Body of pancreas (tissue), 4 donors: ENCODE measurements at places on chromosomes 4 and X. TPM values are rescaled to one million over a fixed set of nuclear protein-coding genes. Genes with fewer than 3 reads are reported as not detected.
A peak's percentile ranks its signal among the peaks of the same experiment; 100 is the strongest.

Gene HSD17B13
- 19.7 TPM for total RNA-seq

DNA sequence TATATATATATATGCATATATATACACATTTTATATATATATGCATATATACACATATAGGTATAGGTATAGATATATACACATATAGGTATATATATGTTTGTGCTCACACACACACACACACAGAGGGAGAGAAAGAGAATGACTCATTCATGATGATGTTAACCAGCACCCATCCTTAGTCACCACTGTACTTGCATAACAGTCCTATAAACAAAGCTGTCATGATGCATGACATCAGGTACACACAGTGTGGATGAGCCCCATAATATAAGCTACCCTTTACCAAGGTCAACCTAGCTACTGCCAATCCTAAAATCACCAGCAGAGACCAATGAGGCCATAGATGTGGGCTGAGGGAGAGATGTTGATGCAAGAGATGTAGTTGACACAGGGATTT is 1408.0 kb downstream of the RAPGEF2 start:
- no peak for DNase-seq

Gene CXorf65
- total RNA-seq = not detected

Gene PLAC8
- total RNA-seq = 2.6 TPM

- no peak for DNase-seq
Observed at GRCh38 chr4:48766131-48766792, 13.8 kb downstream of the FRYL start.

Gene MED28
- total RNA-seq = 8.8 TPM

Gene EBP
- total RNA-seq = 19.7 TPM

DNA sequence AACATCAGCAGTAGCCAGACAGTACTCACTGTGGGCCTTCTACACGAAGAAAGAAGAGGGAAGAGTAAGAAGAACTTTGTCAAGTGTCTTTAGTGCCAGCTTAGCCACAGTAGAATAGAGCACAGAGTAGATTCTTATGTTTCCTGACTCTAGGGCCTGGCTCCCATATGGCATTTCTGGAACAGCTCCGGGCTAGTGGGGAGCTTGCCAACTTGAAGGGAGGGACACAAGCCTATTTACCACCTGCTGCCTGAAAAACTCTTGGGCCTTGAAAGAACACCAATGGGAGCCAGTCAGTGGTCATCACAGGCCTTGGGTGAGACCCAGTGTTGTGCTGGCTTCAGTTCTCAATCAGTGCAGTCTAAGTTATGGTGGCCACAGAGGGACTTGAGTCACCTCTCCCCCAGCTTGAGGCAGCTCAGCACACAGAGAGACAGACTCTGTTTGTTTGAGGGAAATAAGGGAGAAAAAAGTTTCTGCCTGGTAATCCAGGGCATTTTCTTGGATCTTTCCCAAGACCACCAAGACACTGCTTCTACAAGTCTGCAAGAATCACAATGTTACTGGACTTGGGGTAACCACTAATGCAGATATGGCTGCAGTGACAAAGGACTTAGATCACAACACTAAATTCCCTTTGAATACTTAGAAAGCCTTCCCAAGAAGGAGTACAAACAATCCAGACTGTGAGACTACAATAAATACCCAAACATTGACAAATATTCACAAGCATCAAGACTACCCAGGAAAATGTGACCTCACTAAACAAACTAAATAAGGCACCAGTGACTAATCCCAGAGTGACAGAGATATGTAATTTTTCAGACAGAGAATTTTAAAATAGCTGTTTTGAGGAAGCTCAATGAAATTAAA is 261.0 kb upstream of the NDST3 start:
- no peak for DNase-seq

Gene EVC2
- total RNA-seq = 13.2 TPM

Gene SATL1
- total RNA-seq = not detected

Gene CITED1
- not detected for total RNA-seq

Gene ADH1C
- total RNA-seq = 38.9 TPM

Gene RPS6KA6
- 0.99 TPM for total RNA-seq

- DNase-seq = no peak
Observed at GRCh38 chr4:5895287-5895686, 2.4 kb upstream of the CRMP1 start.

DNA sequence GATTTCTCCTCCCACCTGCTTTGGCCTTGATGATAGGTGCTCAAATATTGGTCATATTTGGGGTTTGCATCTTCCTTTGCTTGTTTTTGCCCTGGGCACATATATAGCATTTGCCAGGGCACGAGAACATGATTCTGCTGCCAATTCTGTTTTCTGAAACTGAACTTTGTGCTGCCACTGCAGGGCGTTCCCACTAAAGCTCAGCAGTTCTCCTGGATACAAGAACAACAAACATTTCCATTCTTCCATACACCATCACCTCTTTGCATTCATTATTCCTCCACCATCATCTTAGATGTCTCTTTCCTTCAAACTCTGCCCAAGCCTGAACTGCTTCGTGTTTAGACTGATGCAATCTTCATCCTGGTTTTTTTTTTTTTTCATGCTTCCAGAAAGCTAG is 36.3 kb upstream of the GATB start:
- no peak for DNase-seq

DNA sequence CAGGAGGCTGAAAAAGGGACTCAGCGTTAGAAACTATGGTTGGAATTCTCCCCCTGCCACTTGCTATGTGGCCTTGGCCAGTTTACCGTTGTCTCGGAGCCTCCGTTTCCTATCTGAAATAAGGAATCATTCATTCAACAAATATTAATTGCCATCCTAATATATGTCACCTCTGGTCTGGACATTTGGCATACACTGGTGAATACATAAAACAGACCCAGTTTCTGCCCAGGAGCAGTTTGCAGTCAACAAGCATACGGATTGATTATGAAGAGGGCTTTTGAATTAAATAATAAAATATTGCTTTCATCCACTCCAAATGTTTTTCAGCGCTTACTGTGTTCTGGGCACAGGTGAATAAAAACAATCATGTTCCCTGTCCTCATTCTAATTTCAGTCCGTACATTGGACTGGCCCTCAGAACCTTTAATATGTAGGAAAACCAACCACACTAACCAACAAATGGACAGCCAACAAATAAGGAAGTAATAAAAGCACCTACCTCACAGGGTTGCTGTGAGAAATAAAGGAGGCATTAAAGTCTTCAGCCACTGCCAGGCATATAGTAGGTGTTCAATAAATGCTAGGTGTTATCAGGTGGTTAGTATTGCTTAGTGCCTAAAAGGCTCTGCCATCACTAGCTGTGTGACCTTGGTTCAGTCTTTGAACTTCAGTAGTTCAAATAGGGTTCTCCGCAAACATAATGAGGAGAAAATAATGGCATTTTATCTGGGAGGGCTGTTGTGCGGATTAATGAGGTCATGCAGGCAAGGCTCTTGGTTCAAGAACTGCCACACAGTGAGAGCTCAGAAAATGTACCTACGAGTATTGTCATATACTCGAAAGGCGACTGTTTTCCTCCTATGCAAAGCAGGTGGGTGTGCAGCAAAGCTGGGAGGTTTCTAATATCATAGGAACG is 7.3 kb upstream of the GSX2 start:
- no peak for DNase-seq

DNA sequence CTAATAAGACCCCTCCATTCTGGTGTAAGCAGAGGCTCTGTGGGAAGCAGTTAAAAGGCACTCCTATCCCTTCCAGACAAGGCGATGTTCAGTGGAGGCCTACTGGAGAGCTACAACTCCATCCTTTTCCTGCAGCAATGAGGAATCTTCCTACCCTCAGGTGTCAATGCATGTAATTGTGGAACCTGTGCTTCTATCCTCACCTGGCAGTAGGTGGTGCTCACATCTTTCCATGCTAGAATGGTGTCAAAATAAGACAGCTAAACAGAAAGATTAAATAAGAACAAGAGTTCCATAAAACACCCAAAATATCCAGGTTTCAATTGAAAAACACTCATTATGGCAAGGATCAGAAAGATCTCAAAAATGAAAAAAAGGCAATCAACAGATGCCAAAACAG is 224.6 kb downstream of the IL15 start:
- DNase-seq = no peak

GRCh38 chrX:56797574-56798338 is 68.7 kb downstream of the NBDY start:
- peak; percentile 70 for DNase-seq

- DNase-seq = peak; percentile 72
Observed at GRCh38 chrX:119067023-119067739, 5.6 kb upstream of the CT47C1 start.

GRCh38 chr4:40186665-40187014 is 10.2 kb upstream of the RHOH start:
- DNase-seq = no peak

Gene PHKA1
- total RNA-seq = 8.6 TPM

DNA sequence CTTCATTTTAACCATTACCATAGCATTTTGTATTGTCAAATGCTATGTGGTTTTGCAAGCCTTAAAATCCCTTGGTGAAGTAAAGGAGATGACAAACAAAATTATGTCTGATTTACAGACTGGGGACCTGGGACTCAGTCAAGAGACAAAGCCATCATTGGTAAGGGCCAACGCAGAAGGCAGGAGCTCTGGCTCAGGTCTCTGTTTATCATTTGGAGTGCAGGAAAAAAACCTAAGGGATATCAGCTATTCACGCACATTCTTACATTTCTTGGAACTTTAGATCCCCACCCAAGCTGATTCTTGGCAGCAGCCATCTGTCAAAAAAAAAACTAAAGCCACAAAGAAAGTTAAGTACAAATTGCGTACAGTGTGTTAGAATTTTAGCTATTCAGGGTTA is 731.9 kb downstream of the STPG2 start:
- DNase-seq = no peak

- no peak for DNase-seq
Observed at GRCh38 chr4:78558410-78558809, 6.8 kb downstream of the ANXA3 start.

- DNase-seq = peak; percentile 59
Observed at GRCh38 chrX:110795645-110796406, at the start of gene CHRDL1. CHRDL1 (minus strand) TSS chrX:110795817; CDS start chrX:110792181, 3,636 bp downstream.

- no peak for DNase-seq
Observed at GRCh38 chrX:724256-724655, 93.7 kb downstream of the SHOX start.
